CD4-positive, alpha-beta T cell treated with Interleukin-10 for 1 hour (primary cell): ENCODE measurements at places on chromosomes 5 and 9.
A peak's percentile ranks its signal among the peaks of the same experiment; 100 is the strongest.

DNA sequence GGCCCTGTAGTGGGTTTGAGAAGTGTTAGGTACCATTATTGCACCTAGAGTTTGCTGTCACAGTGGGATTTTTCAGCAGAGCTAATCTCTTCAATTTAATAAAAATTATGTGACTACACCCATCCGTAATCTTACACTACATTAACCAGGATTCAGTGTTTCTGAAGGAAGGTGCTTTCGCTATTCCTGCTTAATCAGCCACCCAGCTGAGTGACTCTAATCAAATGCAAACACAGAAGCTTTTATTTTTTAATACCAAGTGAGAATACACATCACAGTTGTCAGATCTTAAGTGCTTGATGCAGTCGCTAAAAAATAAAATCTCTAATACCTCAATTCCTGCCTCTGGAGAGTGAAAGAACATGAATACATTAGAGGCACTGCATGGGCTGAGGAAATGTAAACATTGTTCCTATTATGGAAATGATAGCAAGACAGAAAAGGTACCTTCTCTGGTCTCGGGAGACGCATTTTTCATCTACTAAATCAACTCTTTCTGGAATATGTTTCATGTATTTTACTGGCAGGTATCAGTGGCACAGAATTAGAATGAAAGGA lies 125.7 kb downstream of the SEMA6A start:
- DNase-seq: no peak

- DNase-seq: no peak
Measured at GRCh38 chr9:130561056-130561455, 18.3 kb upstream of the FUBP3 start.

GRCh38 chr5:107916731-107917725 lies 246.3 kb upstream of the EFNA5 start:
- no peak for DNase-seq

DNA sequence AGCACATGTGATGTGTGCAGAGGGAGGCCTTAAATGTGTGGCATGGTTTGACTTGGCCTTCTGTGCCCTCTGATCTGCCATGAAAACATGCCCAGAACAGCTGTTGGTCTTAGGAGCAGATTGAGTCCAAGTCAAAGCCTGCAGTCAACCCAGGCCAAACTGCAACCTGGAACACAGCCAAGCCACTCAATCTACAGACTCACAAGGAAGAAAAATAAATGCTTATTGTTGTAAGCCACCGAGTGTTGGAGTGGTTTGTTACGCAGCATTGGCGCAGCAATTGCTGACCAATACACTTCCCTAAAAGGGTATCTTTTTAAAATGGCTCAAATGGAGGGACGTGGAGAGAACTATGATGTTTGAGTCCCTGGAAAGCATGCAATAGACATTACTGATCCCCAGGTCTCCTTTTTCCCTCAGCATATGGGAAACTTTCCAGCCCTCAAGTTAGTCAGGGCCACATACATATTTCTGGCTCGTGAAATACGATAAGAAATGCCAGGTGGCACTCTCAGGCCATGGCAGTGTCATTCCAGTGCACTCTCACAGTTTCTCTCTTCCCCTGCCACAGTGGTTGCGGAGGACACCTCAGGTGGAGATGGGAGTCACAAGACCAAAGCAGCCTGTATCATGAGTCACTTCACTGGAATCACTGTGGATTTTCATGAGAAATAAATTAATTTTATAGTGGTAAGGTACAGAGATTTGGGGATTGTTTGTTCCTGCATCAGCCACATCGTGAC lies 168.0 kb upstream of the ZNF618 start:
- no peak for DNase-seq

DNA sequence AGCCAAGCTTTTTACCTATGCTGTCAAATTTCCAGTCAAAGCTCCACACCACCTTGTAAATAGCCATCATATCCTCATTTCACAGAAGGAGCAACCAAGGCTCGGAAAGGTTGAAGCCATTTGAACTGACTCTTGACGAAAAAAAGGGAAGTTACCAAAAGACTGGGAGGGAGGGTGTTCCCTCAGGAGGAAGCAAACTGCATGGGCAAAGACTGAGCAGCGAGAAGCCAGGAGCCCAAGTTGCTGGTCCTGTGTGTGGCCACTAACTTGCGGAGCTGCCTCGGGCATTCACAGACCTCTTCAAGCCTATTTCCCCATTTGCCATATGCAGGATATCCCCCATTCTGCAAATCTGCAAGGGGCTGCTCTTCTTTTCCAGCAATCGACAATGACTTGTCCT lies 37.4 kb downstream of the TTLL11 start:
- no peak for DNase-seq

DNA sequence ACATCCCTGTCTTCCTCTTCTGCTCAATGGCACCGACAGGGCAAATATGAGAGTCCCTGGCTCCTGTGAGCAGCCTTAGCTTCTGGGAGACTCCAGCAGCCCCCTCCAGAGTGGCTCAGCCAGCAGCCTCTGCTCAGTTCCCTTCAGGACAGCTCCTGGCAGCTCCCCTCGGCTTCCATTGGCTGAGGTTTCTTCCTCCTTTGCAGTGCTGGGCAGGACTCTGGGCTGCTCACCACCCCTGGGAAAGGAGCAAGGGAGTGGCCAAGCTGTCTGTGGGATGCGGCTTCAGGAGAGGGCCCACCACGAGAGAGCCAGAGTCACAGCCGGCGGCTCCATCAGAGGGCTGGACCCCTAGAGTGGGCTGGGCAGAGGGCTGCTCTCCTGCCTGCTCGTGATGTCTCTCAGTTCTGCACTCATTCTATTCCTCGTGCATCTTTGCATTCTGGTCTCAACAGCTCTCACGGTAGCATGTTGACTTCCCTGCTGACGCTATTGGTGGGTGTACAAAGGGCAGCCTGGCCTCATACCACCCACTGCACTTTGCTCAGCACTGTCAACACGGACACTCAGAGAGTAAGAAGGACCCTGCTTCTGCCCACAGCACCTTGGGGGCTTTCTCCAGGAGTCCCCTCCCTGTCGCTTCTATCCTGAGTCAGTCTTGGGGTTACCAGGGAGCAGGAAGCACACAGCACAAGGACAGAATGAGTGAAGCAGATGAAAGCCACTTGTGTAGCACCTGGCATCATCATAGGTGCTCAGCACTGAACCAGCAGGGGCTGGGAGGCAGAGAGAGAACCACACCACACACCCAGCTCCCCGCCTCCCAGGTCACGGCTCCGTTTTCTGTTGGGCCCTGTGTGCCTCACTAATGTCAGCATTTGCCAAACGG lies 80.9 kb upstream of the ALDH1B1 start:
- DNase-seq: no peak

GRCh38 chr5:167255926-167256325 lies 1035.5 kb upstream of the WWC1 start:
- no peak for DNase-seq

- DNase-seq: no peak
Measured at GRCh38 chr5:117889596-117889995, 1098.8 kb downstream of the DTWD2 start.

- no peak for DNase-seq
Measured at GRCh38 chr9:125633116-125633745, 73.8 kb downstream of the MAPKAP1 start.

DNA sequence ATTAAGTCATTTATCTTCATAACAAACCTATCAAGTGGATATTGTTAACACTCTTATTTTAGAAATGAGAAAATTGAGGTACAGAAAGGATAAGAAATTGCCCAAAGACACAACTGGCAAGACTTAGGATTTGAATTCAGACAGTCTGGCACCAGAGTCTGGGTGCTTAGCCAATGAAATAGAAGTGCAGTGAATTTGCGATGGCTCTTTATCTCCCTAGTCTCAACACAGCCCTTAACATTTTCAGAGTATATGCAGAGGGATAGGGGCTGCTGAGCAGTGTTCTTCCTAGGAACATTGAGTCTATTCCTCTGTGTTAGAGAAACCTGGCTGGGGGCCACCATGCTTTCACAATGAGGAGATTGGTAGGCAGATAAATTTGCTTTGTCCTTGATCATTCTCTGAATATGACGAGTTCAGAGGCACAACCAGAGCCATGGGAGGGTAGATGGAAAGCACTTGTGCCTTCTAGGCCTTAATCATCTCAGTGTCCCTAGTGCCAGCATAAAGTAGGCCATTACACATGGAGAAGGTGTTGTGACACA lies 6.1 kb upstream of the FSD1L start:
- DNase-seq: no peak

DNA sequence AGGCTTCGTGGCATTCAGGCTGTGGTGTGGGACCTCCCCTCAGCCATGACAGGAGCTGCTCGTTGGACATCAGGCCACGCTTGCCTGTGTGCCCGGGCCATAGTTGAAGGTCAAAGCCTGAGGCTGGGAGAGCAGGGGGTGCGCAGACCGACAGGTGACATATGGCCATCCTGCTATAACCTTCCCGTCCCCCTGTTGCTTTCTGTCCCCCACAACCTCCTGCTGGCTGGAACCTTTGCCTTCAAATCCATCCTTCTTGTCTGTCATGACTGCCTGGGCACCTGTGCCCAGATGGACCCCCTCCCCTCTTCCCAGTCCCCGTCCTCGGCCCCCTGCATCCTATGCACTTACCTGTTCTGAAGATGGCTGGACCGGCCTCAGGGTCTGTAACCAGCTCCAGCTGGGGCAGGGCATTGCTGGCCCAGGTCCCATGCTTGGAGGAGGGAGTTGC lies 83.2 kb downstream of the WNK2 start:
- DNase-seq: no peak

GRCh38 chr5:11955331-11955730 lies 51.1 kb upstream of the CTNND2 start:
- no peak for DNase-seq

- DNase-seq: no peak
Measured at GRCh38 chr9:135664801-135665794, 2.0 kb downstream of the LCN9 start.

DNA sequence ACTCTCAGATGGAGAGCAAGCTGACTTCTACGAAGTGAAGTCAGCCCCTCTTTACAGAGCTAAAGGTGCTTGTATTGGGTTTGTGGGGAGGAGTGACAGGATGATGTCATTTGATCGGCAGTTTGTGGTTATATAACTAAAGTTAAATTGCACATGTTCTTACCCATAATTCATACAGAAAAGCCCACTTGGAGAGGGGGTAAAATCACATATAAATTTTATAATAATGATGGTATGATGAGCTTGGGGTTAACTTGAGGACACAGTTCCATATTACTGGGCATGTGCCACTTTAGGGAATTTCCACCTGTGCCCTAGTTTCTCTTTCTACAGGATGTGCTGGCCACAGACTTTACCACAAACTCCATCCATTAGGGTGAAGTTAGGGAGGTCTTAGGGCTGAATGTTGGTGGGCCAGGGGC lies 1178.6 kb upstream of the CDH9 start:
- DNase-seq: peak; percentile 20

DNA sequence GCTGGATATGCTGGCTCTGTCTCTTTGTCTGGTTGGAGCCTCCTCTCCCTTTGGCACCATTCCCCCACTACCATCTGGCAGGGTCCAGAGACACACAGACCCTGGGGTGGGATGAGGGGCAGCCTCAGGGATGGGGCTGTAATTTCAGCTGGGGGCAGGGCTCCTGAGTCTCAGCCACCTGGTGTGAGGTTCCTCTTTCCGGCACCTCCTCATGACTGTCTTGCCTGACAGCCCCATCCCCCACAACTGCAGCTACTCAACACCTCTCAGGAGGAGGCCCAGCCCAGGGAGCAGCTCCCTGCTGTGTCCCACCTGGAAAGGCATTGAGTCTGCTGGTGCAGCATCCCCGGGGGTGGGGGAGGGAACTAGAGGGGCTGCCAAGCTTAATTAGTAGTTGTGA lies 11.7 kb upstream of the RPS14 start:
- DNase-seq: no peak

GRCh38 chr5:67233075-67233474 lies 36.5 kb upstream of the CD180 start:
- no peak for DNase-seq

DNA sequence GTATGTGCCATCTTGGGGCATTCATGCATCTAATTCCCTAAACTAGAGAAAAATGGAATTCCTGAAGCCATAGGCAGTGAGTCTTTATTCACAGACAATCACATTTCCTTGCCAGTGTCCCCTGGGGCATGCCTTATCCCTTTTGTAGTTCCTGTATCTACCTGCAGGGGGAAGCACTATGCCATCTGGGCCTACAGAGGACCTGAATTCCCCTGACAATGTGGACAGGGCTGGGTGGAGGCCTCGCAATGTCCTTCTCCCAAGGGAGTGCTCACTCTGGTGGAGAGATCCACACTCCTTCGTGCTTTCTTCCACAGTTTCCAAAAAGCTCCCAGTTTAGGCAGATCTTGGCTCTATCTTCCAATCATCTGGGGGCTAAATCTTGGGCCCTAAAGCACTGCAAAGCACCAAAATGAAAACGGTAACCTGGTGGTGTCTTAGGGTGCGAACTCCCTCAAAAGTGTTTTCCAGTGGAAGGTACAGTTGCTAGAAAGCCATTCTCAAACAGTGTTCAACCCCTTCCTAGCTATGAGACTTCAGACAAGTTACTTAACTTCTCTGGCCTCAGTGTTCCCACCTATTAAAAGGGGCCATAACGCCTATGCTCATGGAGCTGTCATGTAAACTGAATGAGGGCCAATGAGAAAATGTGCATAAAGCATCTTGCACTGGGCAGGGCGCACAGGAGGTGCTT lies 17.5 kb downstream of the WHRN start:
- peak; percentile 84 for DNase-seq

DNA sequence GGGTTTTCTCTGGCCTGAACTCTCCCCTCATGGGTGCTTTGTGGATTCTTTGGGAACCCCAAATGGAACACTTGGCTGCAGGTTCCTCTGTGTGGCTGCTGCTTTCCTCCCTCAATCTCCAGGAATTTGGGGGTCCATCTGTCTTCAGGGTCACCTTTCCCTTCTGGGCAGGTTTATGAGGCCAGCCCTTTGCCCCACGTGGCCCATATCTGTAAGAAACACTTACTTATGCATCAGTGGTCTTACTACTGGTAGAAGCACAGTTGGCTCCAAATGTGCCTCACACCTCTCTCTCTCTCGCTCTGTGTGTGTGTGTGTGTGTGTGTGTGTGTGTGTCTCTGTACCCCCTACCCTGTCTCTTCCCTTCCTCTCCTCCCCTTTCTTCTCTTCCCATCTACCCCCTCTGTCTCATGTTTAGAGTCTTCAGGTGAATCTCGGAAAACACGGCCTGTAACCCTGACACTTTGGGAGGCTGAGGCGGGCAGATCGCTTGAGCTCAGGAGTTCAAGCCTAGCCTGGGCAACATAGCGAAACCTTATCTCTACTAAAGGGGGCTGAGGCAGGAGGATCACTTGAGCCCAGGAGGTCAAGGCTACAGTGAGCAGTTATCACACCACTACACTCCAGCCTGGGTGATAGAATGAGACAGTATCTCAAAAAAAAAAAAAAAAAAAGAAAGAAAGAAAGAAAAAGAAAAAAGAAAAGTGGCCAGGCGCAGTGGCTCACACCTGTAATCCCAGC lies 26.8 kb downstream of the C5orf15 start:
- DNase-seq: no peak

DNA sequence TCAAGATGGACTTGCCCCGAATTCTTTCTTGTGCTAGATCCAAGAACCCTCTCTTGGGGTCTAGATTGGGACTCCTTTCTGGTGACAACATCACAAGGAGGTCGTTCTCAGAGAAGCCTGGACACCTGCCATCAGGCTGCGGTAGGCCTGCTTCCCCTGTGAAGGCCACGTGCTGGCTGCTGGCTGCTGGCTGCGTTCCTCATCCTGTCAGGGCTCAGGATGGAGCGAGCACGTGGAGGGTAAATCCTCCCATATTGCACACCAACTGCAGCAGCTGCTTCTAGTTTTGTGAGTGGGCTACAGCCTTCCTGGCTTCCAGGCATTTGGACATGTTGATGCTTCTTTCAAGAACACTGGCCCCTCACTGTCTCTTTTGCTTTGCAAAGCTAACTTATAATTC lies 95.6 kb downstream of the HSPA4 start:
- no peak for DNase-seq

- DNase-seq: no peak
Measured at GRCh38 chr5:103624035-103624480, 61.5 kb upstream of the NUDT12 start.
